ENCODE measurements at places on chromosomes 1 and 21.
A peak's percentile ranks its signal among the peaks of the same experiment; 100 is the strongest.

- no peak for DNase-seq
Measured at GRCh38 chr1:173137107-173137706, 69.9 kb downstream of the TNFSF4 start.

DNA sequence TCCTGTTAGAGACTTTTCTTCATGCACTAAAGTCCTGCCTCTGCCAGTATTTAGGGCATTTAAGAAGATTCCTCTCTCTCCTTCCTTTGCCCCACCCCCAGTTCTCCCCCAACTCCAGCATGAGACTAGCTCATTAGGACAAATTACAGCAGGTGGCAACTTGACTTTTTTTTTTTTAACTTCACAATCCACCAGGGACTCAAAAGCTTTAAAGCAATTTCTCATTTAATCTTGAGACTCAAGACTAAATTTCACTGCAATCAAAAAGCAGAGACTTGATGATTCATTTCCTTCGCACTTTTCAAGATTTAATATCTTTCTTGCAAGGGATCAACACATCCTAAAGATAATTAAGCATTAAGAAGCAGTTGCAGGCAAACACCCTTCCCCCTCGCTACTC is 74.9 kb downstream of the WLS start:
- no peak for DNase-seq

DNA sequence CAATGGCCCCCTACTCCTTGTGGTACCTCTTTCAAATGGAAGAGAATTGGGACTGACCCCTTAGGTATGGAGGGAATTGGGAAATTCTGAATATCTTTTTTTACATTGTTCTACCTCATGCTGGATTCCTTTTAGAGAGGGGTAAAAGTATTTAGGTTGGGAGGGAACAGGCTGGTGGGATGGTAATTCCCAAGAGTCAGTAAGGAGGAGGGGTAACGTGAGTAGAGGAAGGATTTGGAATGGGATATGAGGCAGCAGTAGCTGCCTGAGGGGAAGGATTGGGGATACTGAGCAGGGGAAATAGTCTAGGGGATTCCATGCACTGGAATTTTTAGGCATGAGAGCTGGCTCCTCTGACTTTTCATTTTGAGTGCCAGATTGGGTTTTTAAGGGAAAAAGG is 3.8 kb upstream of the AADACL3 start:
- no peak for DNase-seq

GRCh38 chr1:94408104-94408830 is 9.9 kb upstream of the ABCD3 start:
- no peak for DNase-seq

DNA sequence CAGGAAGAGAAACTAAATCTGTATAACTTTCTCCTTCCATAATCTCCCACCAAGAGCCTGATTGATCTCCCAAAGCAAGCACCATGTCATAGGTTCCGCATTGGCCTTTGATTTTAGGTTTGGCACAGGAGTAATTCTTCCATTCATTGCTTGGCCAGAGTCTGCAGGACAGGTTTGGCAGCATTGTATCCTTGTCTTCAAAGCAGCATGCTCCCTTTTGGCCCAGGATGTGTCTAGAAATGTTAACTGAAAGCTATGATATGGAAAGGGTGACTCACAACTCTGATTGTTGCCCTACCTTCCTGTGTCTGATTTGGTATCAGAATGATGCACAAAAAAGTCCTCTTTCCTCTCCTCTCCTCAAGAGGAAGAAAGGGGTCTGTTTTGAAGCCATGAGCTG is 824.3 kb upstream of the PRMT6 start:
- no peak for DNase-seq

DNA sequence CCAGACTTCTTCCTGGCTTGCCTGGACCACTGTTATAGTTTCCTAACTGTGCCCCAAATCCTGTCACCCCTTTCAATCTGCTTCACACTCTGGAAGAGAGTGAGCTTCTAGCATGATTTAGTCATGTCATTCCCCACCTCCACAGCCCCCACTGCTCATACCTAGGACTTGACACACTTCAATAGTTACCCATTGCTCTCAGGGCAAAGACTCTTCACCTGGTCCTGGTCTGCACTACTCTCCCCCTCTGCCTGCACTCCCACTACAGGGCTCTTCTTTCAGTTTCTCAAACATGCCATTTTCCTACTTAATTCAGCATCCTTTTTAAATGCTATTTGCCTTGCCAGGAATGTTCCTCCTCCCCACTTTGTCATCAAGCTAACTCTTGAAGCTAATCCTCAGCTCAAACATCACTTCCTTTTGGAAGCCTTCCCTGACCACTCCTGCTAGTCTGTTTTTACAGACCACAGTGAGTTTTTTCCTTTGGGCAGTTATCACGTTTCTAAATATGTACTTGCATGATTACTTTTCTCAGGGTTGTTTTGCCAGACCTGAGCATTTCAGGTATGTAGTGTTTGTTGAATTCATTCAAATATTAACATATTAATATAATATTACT is 24.7 kb downstream of the CYP2J2 start:
- DNase-seq: no peak

DNA sequence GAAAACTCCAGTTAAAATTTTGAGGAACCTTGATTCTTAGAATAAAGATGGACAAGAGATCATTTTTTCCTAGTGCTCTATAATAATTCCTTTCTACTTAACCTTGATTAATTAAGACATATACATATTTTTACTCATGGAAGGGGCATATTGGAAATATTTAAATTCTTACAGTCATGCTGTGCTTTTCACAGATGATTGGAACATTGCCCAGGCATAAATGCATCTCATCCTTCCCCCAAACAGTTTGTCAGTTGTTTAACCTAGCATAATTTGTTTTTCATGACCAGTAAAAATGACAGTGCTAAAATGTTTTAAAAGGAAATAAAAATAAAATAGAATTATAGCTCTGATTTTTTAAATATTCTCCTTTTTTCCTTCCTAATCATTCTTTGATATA is 140.0 kb downstream of the DNM3 start:
- DNase-seq: no peak

- DNase-seq: peak; percentile 11
Measured at GRCh38 chr1:109240158-109241152, 8.9 kb upstream of the CELSR2 start.

- DNase-seq: no peak
Measured at GRCh38 chr1:67298762-67299161, 8.9 kb upstream of the IL12RB2 start.

- DNase-seq: no peak
Measured at GRCh38 chr1:114218361-114219171, 64.9 kb upstream of the SYT6 start.

- DNase-seq: peak; percentile 90
Measured at GRCh38 chr1:101288491-101288944, 51.7 kb downstream of the S1PR1 start.

DNA sequence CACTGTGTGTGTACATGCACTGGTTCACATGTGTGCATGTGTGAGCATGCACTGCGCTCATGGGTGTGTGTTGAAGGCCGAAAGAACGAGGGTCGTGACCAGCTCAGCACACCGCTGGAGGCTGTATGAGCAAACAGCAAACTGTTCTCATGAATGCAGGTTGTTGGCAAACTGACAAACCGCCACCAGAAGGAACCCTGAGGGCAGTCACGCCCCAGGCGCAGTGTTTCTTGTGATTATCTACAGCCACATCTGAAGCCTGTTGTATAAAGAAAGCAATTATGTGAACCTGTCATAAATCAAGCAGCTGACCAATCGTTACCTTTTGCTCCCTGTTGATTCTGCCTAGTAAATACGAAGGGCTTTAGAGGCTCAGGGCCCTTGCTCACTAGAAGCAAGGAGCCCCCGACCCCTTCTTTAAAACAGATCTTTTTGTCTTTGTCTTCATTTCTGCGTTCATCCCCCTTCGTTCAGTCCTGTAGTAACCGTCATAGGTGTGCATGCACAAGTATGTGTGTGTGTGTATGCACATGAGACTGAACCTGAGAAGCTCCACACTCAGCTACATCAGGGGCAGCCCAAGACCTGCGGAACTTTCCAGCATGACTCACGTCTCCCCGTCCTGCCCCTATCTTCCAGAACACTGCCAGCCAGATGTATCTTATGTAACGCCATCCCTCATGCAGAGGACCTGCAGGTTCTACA is 16.8 kb upstream of the RIPK4 start:
- no peak for DNase-seq

DNA sequence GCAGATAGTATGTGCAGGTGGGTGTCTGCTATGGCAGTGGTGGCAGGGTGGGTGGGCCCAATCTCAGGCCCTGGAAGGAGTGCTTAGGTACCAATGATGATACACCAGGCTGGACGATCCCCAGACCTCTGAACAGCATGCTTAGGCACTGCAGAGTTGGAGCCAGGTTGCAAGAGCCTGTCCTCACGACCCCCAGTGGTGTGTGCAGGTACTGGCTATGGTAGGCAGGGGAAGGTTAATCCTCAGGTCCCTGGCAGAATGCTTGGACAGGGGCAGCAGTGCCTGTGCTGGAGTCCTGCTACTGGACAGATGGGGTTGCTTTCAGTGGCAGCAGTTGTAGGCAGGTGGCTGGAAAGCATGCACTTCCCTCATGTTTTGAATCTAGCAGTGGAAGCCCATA is 100.5 kb upstream of the NEK7 start:
- no peak for DNase-seq

GRCh38 chr1:156598125-156598524 is 3.2 kb downstream of the GPATCH4 start:
- DNase-seq: no peak

- DNase-seq: no peak
Measured at GRCh38 chr1:86471291-86471690, 2.6 kb downstream of the CLCA1 start.

- DNase-seq: no peak
Measured at GRCh38 chr1:48205522-48205921, 17.0 kb upstream of the SLC5A9 start.

DNA sequence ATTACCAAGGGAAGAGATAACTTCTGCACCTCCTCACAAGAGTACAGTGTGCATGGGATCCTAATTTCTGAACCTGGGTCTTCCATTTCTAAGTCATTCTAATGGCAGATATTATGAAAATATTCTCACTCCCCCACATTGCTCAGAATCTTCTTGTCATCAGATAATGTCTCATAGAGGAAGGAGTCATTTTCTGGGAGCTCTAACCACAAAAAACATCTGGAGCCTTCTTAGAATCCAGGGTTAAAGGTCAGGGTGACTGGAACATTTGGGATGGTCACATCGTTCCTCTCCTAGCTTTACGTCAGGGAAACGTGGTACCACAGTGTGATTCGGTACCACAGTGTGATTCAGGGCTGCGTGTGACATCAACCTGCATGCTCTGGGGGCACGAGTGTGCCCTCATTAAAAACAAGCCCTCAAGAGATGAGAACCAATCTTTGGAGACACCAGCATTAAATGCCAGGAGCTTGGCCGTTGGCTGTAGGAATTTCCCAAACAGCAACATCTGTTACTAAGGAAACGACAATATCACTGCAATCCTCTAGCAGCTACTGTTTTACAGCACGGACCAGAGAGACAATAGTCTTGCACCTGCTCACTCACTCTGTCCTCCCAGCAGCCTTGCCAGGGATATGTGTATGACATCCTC is 179.1 kb downstream of the PSMG1 start:
- DNase-seq: no peak

GRCh38 chr1:112061901-112062320 is 72.4 kb upstream of the KCND3 start:
- DNase-seq: no peak

DNA sequence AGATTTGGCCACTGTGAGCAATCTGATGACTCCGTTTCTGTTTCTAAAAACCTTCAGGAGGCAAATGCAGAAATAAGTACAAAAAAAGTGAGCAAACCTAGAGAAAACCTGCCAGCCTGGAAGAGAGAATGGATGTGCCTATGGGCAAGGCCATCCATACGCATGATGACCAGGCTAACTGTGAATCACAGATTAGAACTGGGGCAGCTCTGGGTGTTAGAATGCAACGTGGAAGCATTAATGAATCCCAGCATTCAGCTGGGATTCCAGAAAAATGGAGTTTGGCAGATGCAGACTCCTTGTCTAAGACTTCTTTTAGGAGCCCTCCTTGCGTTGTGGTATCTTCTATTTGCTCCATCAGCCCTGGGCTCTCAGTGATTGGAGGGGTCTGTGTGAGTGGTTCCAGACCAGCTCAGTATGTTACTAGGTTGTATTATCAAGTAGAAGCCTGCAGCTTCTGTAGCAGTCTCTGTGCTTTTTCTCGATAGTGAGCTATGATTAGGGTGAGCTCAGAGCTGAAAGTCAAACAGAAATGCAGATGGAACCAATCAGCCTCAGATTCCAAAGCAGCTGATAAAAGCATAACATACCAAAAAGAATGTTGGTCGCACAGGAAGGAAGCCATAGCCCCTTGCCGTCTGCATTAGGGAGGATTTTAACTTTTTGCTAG is 154.0 kb downstream of the PSMG1 start:
- no peak for DNase-seq

GRCh38 chr1:89610457-89611011 is 22.4 kb upstream of the LRRC8C start:
- peak; percentile 73 for DNase-seq

DNA sequence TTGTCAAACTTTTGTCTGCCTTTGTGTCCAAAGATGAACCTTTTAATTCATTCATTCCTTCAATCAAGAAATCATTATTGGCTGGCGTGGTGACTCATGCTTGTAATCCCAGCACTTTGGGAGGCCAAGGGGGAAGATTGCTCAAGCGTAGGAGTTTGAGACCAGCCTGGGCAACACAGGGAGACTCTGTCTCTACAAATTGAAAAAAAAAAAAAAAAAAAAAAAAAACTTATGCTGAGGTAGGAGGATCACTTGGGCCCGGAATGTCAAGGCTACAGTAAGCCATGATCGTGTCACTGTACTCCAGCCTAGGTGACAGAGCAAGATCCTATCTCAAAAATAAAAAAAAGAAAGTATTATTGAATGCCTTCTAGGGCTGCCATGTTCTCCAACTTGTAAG is 51.3 kb upstream of the CXADR start:
- DNase-seq: no peak

GRCh38 chr1:154859786-154860155 is 10.3 kb downstream of the KCNN3 start:
- no peak for DNase-seq

DNA sequence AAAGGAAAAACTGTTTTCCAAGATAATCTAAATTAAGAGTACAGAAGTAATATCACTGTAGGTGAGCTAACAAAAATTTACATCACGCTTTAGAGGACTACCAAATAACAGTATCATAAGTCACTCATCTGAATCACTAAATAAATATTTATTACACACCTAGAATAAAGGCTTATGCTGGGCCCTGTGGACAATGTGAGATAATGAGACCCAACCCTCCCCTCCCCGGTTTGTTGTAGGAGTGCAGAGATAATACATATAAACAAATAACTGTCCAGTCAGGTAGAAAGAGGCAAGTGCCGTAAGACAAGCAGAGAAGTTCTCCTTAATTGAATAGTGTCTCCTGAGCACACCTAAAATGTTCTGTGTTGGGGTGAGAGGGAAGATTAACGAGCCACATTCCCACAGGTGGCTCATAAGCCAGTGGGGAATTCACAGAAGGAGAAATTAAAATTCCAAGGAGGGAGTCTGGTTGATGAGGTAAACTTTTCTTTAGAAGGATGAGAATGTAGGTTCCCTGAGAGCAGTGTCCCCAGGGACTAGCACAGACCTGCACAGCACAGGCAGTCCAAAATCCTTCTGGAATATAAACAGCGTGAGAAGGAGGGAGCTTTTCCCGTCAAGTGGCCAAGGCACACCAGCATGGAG is 241.4 kb downstream of the NFIA start:
- DNase-seq: no peak

All from CD4-positive, alpha-beta T cell treated with Interleukin-15 for 4 hours (primary cell).